IPS-NIHi11 (cell line): ENCODE measurements at places on chromosomes 3 and 15.

DNA sequence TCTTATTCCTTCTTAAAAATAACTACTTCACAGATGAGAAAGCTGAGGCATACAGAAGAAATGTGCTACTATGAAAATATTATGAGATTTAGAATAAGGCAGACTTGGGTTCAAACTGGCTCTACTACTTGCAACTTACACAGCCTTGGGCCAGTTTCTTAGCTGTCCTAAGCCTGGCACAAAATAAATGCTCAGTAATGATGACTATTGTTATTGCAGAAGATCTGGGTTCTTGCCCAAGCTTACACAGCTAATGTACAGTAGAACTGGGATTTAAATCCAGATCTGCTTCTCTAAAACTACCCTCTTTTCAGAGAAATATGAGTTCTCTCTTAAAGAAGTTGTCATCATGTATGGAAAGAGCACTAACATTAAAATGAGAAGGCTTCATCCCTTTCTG lies 228.2 kb upstream of the TPRG1 start:
- no peak for DNase-seq

DNA sequence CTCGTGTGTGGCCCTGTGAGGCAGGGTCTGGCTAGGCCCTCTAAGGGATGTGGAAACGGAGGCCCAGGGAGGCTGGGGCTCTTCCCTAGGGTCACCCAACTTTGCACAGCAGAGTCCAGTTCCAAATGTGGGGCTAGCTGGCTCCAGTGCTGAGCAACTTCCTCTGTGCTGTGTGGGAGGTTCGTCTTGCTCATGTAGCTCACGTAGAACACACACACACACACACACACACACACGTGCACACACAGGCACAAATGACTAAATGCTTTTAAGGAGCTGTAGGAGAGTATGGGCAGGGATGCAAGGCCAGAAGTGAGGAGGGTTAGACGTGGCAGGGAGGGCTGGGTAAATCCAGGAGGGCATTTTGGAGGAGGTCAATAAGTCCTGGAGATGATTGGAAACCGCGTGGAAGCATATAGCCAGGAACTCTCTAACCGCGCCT lies 213.8 kb downstream of the RPLP1 start:
- no peak for DNase-seq

- DNase-seq = no peak
These were observed 226.5 kb downstream of the NLGN1 start for GRCh38 chr3:173624086-173624485.

- DNase-seq = no peak
These were observed 19.6 kb downstream of the PAQR9 start for GRCh38 chr3:142943870-142944269.

DNA sequence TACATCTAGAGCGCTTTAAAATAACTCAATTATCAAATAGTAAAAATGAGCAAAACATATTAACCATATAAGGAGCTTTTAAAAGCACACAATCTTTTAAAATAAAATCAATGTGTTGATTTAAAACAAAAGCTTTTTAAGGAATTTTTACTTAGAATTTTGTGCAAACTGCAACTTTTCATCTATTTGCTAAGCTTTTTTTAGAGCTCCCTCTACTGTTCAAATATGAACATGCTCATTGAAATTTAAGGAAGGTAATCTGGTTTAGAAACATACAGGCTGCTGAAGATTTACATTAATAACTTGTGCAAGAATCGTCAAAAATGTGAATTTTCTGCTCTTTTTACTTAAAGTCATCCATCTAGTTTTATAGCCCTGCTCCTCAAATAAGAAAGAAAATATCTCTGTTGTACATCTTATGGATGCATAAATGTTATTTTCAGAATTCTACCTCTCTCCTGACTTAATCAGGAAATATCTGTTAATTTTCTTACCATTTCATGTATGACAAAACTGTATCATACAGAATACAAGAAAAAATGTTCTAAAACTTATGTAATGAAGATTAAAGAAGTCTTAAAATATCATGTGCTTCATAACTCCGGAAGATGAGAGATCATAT lies 469.4 kb upstream of the ROBO2 start:
- DNase-seq = peak; percentile 11

DNA sequence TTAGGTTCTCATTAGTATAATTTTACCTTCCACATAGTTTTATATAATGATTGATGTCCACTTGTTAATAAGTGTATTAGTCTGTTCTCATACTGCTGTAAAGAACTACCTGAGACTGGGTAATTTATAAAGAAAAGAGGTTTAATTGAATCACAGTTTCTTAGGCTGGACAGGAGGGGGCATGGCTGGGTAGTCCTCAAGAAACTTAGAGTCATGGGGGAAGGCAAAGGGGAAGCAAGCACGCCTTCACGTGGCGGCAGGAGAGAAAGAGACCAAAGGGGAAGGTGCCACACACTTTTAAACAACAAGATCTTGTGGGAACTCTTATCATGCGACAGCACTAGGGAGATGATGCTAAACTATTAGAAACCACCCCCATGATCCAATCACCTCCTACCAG lies 19.2 kb downstream of the DZIP3 start:
- DNase-seq = no peak

DNA sequence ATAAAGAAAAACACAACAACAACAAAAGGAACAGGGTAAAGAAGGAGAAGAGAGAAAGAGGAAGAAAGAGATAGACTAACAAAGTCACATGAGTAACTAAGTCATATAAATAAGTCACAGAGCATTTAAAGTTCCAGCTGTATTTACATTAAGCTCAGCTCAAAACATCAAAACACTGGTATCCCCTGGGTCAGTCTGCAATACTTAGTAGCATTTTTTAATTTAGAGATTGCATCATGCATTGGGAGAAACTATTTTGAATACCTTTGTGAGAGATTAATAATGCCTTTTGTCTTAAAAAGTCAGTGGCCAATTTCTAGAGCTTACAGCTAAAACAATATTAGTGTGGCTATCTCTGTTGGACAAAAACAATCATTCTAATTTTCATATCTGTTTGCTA lies 78.4 kb downstream of the NEK10 start:
- no peak for DNase-seq

GRCh38 chr3:167653760-167654159 lies at the start of gene WDR49:
Gene WDR49, minus strand, starts transcription at chr3:167653942. Its CDS starts 517 bp downstream, at chr3:167653425.
- peak; percentile 67 for DNase-seq

GRCh38 chr3:25899352-25900101 lies 109.6 kb downstream of the OXSM start:
- DNase-seq = no peak

DNA sequence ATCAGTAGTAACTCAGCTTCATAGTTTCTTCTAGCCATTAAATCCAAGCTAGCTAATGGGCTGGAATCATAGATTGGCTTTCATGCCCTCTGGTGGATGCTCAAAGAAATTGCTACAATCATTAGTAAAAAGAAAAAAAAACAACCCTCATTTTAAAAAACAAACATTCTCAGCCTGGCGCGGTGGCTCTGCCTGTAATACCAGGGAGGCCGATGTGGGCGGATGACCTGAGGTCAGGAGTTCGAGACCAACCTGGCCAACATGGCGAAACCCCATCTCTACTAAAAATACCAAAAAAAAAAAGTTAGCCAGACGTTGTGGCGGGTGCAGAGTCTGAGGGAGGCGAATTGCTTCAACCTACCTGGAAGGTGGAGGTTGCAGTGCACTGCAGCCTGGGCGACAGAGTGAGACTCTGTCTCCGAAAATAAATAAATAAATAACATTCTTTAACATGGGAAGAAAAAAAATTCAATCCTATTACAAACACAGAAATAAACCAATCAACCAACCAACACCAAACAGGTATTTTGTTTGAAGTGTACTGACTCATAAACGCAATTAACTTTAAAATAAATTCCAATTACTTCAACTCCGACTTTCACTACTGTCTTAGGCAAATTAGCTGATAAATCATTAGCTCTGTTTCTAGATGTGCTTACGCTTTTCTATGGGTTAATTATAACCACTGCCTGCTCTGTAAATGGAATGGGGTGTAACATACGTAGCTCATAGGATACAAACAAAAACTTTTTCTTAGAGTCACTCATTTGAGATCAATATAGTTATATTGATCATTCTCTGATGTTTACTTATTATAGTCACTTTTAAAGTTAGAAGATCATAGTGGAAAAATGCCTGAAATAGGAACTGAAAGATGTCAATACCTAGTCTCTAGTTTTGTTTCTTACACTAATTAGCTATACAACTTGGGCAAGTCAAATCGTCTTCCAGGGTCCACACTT lies 24.9 kb downstream of the TMEM207 start:
- peak; percentile 60 for DNase-seq
